ENCODE measurements at places on chromosomes 12 and 14.

DNA sequence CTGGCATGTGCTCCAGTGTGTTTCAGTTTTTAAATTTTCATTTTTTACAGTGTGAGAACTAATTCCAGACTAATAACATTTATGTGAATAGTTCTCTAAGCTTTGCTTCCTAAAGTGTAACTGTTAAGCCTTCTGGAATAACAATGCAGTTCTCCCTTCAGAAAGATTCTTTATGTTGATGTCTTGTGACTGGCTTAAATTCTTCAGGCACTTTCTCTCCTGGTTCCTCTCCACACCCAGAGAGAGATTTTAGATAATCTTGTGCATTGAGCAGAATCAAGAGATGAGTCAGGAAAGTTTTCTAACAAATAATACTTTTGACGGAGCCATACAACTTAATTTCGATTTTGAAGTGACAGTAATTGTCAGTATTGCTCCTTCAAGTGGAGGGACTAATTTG is 118.5 kb downstream of the RAD51B start:
- DNase-seq = no peak

DNA sequence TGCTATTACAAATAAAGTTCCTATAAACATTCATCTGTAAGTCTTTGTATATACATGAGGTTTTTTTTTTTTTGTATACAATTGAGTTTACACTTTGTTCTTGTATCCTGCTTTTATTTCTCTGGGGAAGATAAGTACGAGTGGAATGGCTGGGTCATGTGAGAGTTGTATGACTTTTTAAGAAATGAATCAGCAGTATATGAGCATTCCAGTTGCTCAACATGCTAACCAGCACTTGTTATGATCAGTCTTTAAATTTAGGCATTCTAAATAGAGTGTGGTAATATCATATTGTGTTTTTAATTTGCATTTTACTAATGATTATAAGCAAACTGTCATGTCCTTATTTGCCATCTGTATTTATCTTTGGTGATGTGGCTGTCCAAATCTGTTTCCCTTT is 44.7 kb upstream of the AMIGO2 start:
- DNase-seq = no peak

- DNase-seq = peak; percentile 94
Measured at GRCh38 chr12:114684098-114684869, at the start of gene TBX3. TBX3 (minus strand) TSS chr12:114684175; CDS start chr12:114683200, 975 bp downstream.

DNA sequence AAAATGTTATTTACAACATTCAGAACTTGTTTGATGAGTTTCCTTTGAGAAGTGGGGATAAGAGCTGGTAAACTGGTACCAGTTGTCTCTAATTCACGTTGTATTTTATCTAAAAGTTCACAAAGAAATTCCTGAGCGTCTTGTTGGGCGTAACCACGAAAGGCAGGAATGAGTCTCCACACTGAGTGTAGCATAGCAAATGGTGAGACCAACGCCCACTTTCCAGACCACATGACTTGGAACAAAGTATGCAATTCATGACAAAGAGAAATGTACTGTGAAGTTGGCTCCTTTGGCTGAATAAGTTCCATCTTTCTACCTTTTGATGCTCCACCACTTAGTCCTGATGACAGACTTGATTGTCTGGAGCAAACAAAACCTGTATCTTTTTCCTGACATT is 18.4 kb downstream of the USP44 start:
- no peak for DNase-seq

GRCh38 chr14:37122288-37122687 is 50.1 kb downstream of the SLC25A21 start:
- DNase-seq = no peak

- no peak for DNase-seq
Measured at GRCh38 chr12:12563290-12563928, 746 bp upstream of the DUSP16 start.

- no peak for DNase-seq
Measured at GRCh38 chr12:97560786-97561618, 98.4 kb downstream of the RMST start.

DNA sequence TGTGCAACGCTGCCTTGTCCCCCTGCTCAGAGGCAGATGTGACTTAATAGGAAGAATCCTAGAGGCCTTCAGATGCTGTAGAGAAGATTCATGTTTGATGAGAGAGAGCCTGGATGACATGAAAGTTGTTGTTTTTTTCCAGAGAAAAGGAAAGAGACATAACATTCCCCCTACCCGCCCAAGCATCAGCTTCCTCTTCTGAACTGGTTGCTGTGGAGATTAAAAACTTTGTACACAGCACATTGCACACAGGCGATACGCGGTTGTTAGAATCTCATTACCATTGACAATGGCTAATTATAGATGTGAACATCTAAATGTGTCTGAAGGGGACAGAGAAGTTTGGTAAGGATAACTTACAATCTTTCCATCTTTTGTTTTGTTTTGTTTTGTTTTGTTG is 13.6 kb upstream of the ETFBKMT start:
- no peak for DNase-seq

DNA sequence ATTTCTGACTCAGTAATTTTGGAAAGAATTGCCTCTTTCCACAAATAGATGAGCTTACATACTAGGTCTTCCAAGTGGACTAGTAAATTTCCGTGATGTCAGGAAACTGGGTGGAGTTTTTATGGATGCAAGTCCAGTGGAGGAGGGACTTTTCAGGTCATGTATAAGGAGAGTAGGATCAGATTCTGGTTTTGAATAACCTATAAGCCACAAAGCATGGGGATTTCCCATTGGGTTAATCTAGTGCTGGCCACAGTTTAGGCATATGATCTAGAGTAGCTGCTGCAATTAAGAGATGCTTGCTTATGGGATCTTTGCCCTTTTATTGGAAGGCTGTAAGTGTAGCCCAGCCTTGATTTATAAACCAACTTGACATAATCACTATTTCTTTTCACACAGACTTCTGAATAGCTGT is 33.8 kb downstream of the STK38L start:
- no peak for DNase-seq

GRCh38 chr14:71551291-71551950 is 380.8 kb upstream of the RGS6 start:
- DNase-seq = no peak

GRCh38 chr14:74653386-74654138 is 41.5 kb upstream of the LTBP2 start:
- no peak for DNase-seq

DNA sequence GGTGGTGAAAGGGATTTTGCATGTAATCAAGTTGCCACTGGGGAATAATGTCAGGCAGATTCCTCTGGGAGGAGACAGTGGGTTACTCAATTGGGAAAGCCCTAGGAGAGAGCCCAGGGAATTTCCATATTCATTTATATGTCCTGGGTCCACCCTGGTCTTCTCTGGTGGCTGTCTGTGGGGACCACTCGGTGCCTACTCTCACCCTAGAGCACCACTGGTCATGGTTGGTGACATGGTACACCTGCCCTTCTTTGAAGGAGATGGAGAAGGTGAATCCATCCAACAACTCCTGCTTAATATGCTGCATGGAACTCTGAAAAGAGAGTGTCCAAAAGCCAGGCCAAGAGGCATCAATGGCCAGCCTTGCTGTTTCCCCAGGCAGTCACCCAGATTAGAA is 12.8 kb upstream of the RERG start:
- DNase-seq = no peak

DNA sequence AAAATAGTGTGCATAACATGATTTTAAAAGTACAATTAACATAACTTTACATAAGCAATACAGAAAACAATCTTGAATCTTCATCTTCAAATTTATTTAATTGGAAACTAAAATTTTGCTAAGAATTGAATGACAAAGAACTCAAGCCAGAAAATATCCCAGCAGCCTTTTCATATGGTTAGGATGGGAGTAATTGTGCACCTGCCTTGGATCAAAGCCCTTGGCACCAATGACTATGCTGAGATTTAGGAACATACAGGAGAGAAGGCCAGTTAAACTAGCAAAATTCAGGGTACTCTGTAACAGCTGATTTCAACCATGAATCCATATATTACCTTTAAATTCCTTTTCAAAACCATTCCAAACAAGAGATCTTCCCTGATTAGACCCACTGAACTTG is 5.8 kb downstream of the KERA start:
- no peak for DNase-seq

GRCh38 chr12:127355061-127355841 is 911.7 kb upstream of the TMEM132C start:
- DNase-seq = no peak

DNA sequence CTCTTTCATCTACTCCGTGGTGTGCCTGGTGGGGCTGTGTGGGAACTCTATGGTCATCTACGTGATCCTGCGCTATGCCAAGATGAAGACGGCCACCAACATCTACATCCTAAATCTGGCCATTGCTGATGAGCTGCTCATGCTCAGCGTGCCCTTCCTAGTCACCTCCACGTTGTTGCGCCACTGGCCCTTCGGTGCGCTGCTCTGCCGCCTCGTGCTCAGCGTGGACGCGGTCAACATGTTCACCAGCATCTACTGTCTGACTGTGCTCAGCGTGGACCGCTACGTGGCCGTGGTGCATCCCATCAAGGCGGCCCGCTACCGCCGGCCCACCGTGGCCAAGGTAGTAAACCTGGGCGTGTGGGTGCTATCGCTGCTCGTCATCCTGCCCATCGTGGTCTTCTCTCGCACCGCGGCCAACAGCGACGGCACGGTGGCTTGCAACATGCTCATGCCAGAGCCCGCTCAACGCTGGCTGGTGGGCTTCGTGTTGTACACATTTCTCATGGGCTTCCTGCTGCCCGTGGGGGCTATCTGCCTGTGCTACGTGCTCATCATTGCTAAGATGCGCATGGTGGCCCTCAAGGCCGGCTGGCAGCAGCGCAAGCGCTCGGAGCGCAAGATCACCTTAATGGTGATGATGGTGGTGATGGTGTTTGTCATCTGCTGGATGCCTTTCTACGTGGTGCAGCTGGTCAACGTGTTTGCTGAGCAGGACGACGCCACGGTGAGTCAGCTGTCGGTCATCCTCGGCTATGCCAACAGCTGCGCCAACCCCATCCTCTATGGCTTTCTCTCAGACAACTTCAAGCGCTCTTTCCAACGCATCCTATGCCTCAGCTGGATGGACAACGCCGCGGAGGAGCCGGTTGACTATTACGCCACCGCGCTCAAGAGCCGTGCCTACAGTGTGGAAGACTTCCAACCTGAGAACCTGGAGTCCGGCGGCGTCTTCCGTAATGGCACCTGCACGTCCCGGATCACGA is 2.2 kb downstream of the SSTR1 start:
- no peak for DNase-seq

- no peak for DNase-seq
Measured at GRCh38 chr12:31316891-31317290, 9.1 kb downstream of the SINHCAF start.

DNA sequence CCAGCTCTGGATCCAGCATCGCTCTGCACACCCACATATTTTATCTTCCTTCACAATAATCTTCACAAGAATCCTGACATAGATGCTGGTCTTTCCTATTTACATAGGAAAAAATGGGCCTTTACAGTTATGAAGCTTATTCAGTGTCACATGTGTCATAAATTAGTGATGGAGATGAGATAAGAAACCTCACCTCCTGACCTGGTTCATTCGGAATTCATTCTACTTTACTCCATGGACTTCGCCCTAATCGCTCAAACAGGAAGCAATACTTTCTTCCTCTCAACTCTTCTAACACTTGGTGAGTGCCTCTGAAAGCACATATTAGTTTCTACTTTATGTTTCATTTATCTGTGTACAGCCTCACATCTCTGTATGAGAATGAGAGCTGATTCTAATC is 12.0 kb upstream of the SINHCAF start:
- DNase-seq = no peak

GRCh38 chr14:63745858-63746425 is 18.1 kb upstream of the SGPP1 start:
- no peak for DNase-seq

DNA sequence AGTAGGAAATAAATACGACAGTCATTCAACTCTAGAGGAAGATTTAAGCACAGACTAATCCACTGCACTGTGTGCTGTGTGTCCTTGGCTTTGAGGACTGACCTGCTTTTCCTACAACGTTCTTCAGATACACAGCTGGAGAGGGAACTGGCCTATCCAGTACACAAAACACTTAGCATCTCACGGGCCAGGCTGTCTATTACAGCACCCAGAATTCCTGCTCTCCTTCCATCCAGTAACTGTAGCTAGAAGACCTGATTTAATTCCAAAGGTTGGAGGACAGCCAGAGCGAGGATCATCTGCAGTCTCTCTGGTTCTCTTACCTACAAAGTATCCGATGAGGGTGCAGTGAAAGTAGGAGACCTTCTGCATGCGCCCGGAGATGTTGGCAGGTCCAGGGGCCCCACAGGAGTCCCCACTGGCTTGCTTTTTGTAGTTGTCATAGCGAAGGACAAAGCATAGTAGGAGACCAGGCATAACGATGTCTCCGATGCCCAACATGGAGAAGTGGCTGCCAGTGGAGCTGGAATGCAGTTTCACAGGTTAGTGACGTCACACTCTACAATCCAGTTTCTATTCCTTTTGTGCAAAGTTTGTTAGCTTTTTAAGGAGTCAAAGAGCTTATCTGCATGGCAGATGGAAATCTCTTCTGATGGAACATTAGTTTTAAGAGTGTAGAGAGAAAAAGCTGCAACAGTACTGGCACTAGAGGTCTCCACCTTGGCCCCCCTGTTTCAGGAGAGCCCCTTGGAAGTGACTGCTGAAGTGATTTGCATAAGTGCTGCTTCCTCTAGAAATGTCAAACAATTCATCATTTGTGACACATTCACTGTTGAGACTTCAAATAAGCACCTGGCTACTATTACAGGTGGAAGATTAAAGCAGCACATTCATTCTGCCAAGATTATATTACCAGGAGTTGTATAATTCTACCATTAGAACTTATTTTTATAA is 41.7 kb downstream of the ACADS start:
- DNase-seq = no peak
